ENCODE measurements at places on chromosomes 1 and 21.

- peaks cover 42% of the 10 kb centered on the region for H3K4me1 ChIP-seq
- peaks cover 72% of the 10 kb centered on the region for H3K27me3 ChIP-seq
- no peak for DNase-seq
- no peak within 1 kb of the TSS for H3K27ac ChIP-seq
- peak within 1 kb of the TSS; percentile 45 for H3K4me3 ChIP-seq
Observed at GRCh38 chr1:156641761-156642264, at the start of gene BCAN. TSS of gene BCAN (plus strand) at chr1:156642117. CDS start at chr1:156646055, 3,938 bp downstream.

- peaks cover 23% of the 10 kb centered on the region for H3K4me1 ChIP-seq
- DNase-seq: no peak
- H3K36me3 ChIP-seq: peaks cover 4% of the 10 kb centered on the region
Observed at GRCh38 chr1:203751051-203751450, 13.9 kb upstream of the LAX1 start.

GRCh38 chr1:24901791-24902470, 28.1 kb downstream of the RUNX3 start:
- H3K27ac ChIP-seq: peak overlapping the region; percentile 48
- no peaks in the 10 kb centered on the region for H3K4me1 ChIP-seq
- peaks cover 26% of the 10 kb centered on the region for H3K36me3 ChIP-seq
- no peak for DNase-seq
- H3K27me3 ChIP-seq: no peaks in the 10 kb centered on the region

DNA sequence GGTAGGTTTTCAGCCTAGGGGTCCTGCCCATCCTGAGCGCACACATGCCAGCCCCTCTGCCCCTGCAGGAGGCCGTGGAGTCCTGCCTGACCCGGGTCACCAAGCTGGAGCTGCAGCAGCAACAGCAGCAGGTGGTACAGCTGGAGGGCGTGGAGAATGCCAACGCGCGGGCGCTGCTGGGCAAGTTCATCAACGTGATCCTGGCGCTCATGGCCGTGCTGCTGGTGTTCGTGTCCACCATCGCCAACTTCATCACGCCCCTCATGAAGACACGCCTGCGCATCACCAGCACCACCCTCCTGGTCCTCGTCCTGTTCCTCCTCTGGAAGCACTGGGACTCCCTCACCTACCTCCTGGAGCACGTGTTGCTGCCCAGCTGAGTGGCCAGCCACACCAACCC, 44.0 kb downstream of the TMCC2 start:
- H3K27ac ChIP-seq: no peak overlapping the region
- no peak overlapping the region for H3K4me3 ChIP-seq
- no peak for DNase-seq
- no peaks in the 10 kb centered on the region for H3K27me3 ChIP-seq
- H3K36me3 ChIP-seq: peaks cover 9% of the 10 kb centered on the region

- peaks cover 87% of the 10 kb centered on the region for H3K4me1 ChIP-seq
- no peaks in the 10 kb centered on the region for H3K27me3 ChIP-seq
- H3K27ac ChIP-seq: peak overlapping the region; percentile 96
- peak; percentile 68 for DNase-seq
Observed at GRCh38 chr1:109802136-109802900, 38.6 kb upstream of the EPS8L3 start.

- H3K4me3 ChIP-seq: no peak overlapping the region
- no peaks in the 10 kb centered on the region for H3K36me3 ChIP-seq
- peaks cover 14% of the 10 kb centered on the region for H3K27me3 ChIP-seq
- no peaks in the 10 kb centered on the region for H3K4me1 ChIP-seq
- DNase-seq: no peak
Observed at GRCh38 chr1:201084295-201084694, 27.9 kb downstream of the CACNA1S start.

- no peaks in the 10 kb centered on the region for H3K36me3 ChIP-seq
- H3K4me3 ChIP-seq: no peak overlapping the region
- no peaks in the 10 kb centered on the region for H3K27me3 ChIP-seq
- no peak overlapping the region for H3K27ac ChIP-seq
- no peaks in the 10 kb centered on the region for H3K4me1 ChIP-seq
Observed at GRCh38 chr1:13922466-13923110, 222.6 kb downstream of the PRDM2 start.

- H3K27ac ChIP-seq: no peak overlapping the region
- H3K36me3 ChIP-seq: no peaks in the 10 kb centered on the region
- H3K4me1 ChIP-seq: peaks cover 5% of the 10 kb centered on the region
- DNase-seq: no peak
- peaks cover 18% of the 10 kb centered on the region for H3K27me3 ChIP-seq
Observed at GRCh38 chr1:181984006-181984405, 77.5 kb downstream of the ZNF648 start.

- no peak for DNase-seq
- peaks cover 46% of the 10 kb centered on the region for H3K27me3 ChIP-seq
Observed at GRCh38 chr1:205339717-205340116, 17.0 kb downstream of the KLHDC8A start.

DNA sequence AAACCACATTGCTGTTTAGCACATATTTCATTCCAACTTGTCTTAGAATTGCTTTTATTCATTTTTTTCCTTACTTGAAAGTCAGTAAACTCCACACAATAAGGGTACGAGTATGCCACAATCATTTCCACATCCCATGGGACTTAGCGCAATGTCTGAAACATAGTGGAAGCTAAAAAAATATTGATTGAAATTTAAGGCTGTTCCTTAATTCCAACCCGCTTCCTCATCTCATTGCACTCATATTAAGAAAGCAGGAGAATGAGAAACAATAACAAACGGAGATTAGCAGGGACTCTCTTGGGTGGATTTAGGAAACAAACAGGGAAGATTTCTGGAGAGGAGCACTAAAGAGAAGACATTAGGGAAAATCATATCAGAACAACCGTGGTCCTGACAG, 39.3 kb upstream of the RGS4 start:
- no peak for DNase-seq
- H3K4me1 ChIP-seq: no peaks in the 10 kb centered on the region
- H3K4me3 ChIP-seq: no peak overlapping the region
- no peak overlapping the region for H3K27ac ChIP-seq
- H3K27me3 ChIP-seq: no peaks in the 10 kb centered on the region

DNA sequence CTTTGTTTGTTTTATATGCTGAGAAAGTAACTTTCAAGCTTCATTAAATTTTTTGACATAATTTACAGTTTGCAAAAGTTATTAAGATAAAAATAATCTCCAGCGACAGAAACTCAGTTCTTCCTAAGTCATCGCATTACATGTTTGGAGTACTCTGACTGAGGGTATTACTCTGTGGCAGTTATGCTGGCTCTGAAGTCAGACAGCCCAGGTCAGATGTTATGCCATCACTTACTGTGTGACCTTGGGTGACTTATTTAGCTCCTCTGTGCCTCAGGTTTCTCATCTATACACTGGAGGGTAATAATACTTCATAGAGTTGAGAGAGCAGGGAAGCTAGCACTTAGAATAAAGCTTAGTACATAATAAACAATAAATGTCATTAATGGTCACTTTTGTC, 26.4 kb downstream of the PRKAA2 start:
- no peaks in the 10 kb centered on the region for H3K27me3 ChIP-seq
- no peak overlapping the region for H3K4me3 ChIP-seq
- no peak for DNase-seq
- H3K36me3 ChIP-seq: no peaks in the 10 kb centered on the region

- no peaks in the 10 kb centered on the region for H3K27me3 ChIP-seq
- H3K4me1 ChIP-seq: peaks cover 71% of the 10 kb centered on the region
- H3K36me3 ChIP-seq: peaks cover 19% of the 10 kb centered on the region
- no peak overlapping the region for H3K27ac ChIP-seq
- no peak overlapping the region for H3K4me3 ChIP-seq
Observed at GRCh38 chr1:160652924-160653619, 6.2 kb upstream of the SLAMF1 start.

GRCh38 chr1:66489972-66490601, 43.9 kb upstream of the SGIP1 start:
- H3K27me3 ChIP-seq: peaks cover 7% of the 10 kb centered on the region
- H3K4me1 ChIP-seq: no peaks in the 10 kb centered on the region
- H3K36me3 ChIP-seq: no peaks in the 10 kb centered on the region
- no peak for DNase-seq
- no peak overlapping the region for H3K27ac ChIP-seq

- H3K27me3 ChIP-seq: peaks cover 16% of the 10 kb centered on the region
- no peak overlapping the region for H3K4me3 ChIP-seq
- no peak for DNase-seq
- H3K4me1 ChIP-seq: no peaks in the 10 kb centered on the region
Observed at GRCh38 chr1:38733761-38734160, 125.8 kb downstream of the RRAGC start.

GRCh38 chr1:153389973-153390879, 647 bp downstream of the S100A8 start:
- H3K4me1 ChIP-seq: peaks cover 13% of the 10 kb centered on the region
- H3K36me3 ChIP-seq: no peaks in the 10 kb centered on the region
- H3K27me3 ChIP-seq: peaks cover 16% of the 10 kb centered on the region

GRCh38 chr1:179952186-179952585, 2.4 kb upstream of the CEP350 start:
- peak overlapping the region; percentile 69 for H3K27ac ChIP-seq
- DNase-seq: no peak
- H3K4me3 ChIP-seq: peak overlapping the region; percentile 34
- peaks cover 44% of the 10 kb centered on the region for H3K4me1 ChIP-seq
- no peaks in the 10 kb centered on the region for H3K27me3 ChIP-seq
